ENCODE measurements at places on chromosomes 3 and 15. TPM values are rescaled to one million over a fixed set of nuclear protein-coding genes. Genes with fewer than 3 reads are reported as not detected.

DNA sequence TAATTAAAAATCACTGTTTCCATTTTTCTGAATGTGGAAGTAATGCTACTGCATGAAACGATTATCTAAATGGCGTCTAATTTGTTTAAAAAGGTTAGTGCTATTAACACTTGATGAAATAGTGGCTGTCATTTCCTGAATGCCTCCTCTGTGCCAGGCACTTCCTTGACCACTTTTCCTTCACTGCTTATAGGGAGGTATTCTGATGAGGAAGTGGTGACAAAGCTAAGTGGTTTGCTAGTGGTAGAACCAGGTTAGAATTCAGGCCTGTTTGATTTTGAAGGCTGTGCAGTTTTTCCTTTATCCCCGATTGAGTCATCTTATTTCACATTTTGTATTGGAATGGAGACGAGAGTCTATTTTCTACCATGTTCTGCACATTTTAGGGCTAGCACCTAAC is 119.0 kb downstream of the USP13 start:
- DNase-seq, result no peak

GRCh38 chr3:183930086-183930485 is 45.4 kb upstream of the PARL start:
- no peak for DNase-seq

- DNase-seq, result no peak
Observed at GRCh38 chr15:50653156-50653743, 33.3 kb downstream of the TRPM7 start.

DNA sequence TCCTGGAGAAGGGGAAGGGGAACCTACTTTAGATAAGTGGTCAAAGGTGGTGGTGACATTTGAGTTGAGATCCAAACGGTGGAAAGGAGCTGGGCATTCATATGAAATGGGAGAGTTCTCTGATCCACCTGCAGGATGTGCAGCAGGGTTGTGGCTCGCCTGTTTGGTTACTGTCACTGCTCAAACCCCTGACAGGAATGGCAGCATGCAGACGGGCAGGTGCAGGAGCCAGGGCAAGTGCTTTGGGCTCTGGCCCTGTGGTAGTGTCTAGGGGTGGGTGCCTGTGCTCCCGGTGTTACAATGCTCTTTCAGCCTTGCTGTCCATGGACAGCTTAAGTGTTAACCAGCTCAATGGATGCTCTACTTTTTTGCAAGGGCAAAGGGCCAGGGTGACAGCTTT is 18.5 kb downstream of the PAQR9 start:
- no peak for DNase-seq

GRCh38 chr3:43155464-43156121 is 49.7 kb upstream of the POMGNT2 start:
- DNase-seq, result peak; percentile 77

- DNase-seq, result peak; percentile 45
Observed at GRCh38 chr3:195544634-195545033, 1.5 kb upstream of the PPP1R2 start.

DNA sequence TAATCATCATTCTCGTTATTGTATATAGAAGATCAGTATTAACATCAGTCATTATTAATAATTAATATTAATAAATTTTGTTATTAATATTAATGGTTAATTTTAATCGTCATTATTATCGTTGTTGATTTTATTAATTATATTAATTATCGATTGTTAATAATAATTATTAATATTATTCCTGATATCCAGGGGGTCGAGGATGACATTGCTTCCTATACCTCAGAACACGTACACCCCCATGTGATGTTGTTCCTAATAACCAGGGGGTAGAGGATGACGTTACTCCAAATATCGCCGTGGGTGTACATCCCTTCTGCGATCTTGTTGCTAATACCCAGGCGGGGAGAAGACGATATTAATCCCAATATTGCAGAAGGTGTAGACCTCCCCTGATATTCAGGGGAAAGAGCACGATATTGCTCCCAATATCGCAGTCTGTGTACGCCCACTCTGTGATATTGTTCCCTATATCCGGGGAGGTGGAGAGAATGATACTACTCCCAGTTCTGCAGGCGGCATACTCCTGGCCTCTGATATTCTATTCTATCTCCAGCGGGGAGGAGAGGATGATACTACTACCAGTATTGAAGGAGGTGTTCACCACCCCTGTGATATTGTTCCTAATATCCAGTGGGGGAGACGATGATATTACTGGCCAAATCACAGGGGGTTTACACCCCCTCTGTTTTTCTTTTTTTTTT is 22.3 kb upstream of the BMF start:
- no peak for DNase-seq

Gene ISL2
- not detected for total RNA-seq

Gene ICE2
- total RNA-seq, result 25.2 TPM

DNA sequence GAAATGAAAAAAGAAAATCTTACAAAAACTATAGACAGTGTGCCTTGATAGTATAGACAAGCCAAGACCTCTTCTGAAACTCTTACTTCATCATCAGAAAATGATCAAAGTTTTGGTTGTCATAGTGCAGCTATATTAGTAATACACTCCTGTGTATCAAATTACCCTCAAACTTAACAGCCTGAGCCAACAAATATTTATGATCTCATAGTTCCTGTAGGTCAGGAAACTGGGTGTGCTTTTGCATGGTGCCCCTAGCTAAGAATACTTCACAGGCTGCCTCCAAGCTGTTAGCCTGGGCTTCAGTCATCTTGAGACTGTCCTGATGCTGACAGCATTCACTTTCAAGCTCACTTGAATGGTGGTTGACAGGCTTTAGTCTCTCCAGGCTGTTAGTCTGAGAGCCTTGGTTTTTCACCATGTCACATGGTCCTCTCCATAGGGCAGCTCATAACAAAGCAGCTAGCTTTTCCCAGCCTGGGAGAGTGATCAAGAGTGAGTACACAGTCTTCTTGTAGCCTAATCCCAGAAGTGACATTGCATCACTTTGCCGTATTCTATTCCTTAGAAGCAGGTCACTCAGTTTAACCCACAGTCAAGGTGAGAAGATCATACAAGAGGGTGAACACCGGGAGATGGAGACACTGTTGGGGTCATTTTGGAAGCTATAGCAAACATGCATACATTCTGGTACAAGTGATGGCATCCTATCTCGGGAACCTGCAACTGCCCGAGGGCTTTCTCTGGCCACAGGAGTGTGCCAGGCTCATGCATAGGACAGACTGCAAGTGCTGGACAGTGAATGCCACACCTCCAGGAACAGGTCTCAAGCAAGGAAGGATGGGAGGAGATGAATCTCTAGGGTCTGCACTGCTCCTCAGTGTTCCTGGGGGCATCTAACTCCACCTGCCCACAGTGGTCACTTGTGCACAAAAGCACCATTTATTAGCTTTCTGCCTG is 173.4 kb upstream of the CADPS start:
- DNase-seq, result no peak

GRCh38 chr15:69941706-69942495 is 155.8 kb downstream of the TLE3 start:
- DNase-seq, result no peak

DNA sequence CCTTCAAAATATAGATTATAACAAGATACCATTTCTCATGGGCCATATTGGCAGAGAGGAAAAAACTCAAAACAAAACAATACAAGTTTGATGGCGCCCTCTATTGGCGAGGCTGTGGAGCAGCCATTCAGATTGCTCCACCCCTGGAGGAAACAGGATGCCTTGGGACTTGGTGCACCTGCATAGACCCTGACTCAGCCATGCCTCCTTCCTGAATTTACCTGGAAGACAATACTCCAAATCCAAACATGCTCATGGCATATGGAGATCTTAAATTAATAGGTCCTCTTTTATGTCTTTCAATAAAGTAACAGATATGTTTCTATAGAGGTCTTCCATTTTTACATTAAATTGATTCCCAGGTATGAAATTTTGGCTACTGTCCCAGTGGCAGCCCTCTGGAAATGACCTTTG is 90.0 kb downstream of the APBA2 start:
- no peak for DNase-seq

- no peak for DNase-seq
Observed at GRCh38 chr3:183564046-183564445, 8.5 kb upstream of the KLHL6 start.

- no peak for DNase-seq
Observed at GRCh38 chr3:139308560-139308959, 35.3 kb upstream of the MRPS22 start.

- DNase-seq, result peak; percentile 70
Observed at GRCh38 chr15:84981711-84982300, at the start of gene PDE8A. PDE8A (plus strand) TSS chr15:84981856; CDS start chr15:84982163, 307 bp downstream.

DNA sequence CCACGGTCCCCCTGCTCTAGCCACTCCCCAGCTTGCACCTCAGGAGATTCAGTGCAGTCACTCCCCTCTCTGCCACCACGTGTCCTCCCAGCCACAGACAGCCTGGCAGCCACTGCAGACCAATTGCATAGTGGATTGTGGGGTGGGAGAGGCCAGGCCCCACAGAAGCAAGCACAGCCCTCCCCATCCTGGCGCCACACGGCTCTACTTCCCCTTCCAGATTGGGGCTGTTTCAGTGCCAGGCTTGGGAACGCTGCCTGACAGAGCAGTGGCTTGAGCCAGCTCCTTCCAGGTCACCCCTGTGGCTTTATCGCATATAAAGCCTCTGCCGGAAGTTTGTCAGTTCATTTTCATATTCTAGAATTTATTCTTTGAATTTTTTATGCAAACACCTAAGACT is 90.7 kb downstream of the TMEM266 start:
- peak; percentile 49 for DNase-seq

- no peak for DNase-seq
Observed at GRCh38 chr3:57530071-57530608, 14.0 kb downstream of the DNAH12 start.

Gene SLC41A3
- 58.9 TPM for total RNA-seq

DNA sequence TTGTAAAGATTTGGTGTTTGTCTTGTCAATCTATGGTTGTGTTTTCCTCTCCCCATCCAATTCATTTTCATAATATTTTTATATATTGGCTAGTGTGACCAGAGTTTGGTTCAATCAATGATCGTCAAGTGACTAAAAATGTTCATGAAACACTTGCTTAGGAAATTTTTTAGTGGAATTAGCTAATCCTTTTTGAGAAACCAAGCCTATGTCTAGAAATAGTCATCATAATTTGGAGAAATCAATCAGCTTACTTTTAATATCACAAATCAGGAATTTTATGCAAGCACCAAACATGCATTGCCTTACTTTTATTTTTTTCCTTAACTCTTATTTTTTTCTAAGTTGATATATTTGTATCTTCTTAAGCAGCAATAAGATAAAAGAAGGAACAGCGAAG is 403.1 kb upstream of the TBL1XR1 start:
- DNase-seq, result no peak

- DNase-seq, result no peak
Observed at GRCh38 chr15:92627014-92627413, 28.6 kb downstream of the FAM174B start.

Gene CHRNA3
- not detected for total RNA-seq

Gene ACTC1
- 1,025 TPM for total RNA-seq

DNA sequence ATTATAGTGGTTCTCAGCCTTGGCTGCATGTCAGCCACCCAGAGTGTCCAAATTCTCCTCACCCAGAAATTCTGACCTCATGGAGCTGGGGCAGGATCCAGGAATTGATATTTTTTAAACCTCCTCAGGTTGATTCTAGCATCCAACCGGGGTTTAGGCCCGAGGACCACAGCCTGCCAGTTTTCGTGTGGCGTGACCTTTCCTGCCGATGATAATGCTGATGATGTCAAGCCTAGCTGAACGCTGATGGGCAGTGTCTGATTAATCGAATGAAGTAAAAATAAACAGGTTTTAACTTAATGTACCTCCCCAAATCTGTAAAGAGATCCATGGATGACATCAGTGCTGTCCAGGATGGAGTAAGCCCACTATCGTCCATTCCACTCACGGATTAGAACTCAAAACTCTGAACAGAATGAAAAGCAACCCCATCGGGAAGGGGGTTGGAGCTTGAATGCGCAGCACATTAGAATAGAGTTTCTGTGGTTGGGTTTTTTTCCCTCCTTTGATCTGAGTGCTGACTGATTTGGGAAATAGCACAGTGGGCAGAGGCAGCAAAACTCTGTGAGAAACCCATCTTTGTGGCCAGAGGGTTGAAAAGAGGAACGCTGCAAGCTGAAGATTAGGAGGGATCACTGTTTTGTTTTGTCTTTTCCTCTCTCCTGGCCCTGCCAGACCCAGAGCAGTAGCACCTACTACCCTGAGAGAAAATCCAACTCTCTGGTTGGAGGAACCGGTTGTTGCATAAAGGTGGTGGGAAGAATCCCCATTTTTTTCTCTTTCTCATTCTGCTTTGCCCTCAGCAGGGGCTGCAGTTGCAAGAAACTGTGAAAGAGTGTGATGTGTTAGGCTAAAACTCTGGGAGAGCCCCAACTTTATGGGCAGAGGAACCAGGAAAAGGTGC is 153.9 kb downstream of the APBA2 start:
- DNase-seq, result no peak

Gene GOLGA8G
- not detected for total RNA-seq

GRCh38 chr3:128969993-128970739 is 23.7 kb downstream of the CFAP92 start:
- peak; percentile 71 for DNase-seq

GRCh38 chr3:45841420-45841756 is 531 bp downstream of the LZTFL1 start:
- peak; percentile 7 for DNase-seq

Gene WDR49
- total RNA-seq, result 0.36 TPM

DNA sequence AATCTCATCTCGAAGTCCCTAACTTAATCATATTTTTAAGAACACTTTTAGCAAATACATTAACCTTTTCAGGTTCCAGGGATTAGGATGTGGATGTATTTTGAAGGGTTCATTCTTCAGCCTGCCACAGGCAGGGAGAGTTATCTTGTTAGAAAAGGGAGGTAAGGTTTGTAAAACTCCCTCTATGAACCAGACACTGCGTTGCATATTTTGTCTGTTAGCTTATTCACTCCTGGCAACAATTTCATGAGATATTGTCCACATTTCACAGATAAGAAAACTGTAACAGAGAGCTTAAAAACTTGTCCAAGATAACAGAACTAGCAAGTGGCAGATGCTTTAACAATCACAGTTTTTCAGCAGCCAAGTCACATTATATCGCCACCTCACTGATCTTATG is 155.4 kb downstream of the DIPK2A start:
- no peak for DNase-seq

Gene ZPLD1
- total RNA-seq, result not detected

DNA sequence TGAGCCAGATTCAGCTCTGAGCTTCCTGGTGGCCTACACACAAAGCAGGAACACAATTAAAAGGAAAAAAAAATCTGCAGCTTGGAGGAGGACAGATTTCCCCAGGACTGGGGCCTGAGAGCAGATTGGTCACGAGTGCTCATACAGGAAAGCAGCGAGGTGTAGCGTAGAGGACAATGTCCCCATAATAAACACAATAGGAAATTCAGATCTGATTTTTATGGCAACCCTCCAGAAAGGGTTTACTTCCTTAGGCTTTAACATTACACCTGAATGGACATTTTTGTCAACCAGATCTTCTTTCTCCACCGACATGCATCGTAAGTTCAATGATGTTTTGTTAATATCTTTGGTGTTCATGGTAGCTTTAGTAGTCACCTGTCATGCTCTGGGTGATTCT is 23.3 kb downstream of the SLC6A20 start:
- no peak for DNase-seq
